DMS153 (cell line): ENCODE measurements at places on chromosomes 1 and 21.

DNA sequence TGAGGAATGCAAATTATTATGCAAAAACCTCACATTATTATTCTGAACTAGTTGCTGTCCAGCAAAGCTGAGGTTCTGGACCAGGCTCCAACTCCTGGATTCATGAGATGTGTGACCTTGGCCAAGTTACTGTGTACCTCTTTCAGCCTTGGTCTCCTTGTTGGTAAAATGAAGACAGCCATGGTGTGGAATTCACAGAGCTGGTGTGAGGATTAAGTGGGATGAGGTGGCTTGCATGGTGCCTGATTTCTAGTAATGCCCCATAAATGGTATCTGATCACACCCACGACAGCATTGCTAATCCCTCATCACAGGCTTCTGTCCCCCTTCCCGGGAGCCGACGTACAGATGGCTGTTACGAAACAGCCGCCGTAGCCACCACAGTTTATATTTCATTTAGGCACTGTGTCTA lies 59.6 kb downstream of the PGBD5 start:
- DNase-seq, result no peak

DNA sequence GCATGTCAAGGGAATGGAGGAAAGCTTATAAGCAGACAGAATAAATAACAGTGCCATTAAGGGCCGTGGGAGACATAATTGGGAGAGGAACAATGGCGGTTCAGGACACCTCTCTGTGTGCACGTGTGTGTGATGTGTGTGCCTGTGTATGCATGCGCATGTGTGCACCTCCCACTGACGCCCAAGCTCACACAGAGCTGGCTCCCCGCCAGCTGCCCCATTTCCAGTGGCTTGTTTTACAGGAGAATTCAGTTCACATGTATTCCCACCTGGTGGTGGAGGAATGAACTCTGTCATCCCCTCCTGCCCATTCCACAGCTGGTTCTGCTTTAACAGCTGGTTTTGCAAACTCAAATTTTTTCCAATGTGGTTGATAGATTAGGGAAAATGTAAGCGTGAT lies 262.2 kb downstream of the AJAP1 start:
- peak; percentile 23 for DNase-seq

DNA sequence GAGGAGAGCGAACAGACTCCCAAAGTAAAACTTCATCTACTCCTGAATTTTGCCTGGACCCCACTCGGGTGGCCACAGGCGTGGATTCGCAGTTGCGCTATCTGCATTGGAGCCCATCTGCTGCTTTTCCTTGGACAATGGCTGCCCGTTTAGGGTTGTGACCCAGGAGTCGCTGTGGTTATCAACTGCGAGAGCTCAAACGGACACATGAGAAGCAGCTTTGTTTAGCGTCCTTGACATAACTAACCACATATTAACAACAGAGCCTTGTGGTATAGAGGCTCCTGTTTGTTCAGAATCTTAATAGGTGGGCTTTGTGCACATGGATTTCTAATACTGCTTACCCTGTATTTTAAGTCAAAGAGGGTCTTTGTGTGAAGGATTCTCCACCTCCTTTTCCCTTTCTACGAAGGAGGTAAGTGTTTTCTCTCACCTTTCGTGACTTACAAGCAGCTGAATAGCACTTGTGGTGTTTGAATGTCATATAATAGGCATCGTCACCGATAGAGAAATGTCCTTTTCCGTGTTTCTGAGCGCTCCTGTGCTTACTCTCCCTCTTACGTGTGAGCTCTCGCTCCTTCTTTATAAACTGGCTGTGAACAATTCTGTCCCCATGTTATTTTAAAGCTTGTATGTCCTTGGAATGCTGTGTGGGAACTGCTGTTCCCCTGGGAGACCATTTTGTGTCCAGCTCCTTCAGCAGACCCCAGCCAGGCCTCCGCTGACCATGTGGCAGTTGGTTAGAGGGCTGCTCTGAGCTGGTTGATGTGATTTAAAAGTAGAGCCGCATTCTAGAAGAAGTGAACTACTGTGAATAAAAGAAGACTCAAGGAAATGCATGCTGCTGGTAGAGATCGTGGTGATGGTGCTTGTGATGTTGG lies 441.4 kb downstream of the RPS6KC1 start:
- no peak for DNase-seq

DNA sequence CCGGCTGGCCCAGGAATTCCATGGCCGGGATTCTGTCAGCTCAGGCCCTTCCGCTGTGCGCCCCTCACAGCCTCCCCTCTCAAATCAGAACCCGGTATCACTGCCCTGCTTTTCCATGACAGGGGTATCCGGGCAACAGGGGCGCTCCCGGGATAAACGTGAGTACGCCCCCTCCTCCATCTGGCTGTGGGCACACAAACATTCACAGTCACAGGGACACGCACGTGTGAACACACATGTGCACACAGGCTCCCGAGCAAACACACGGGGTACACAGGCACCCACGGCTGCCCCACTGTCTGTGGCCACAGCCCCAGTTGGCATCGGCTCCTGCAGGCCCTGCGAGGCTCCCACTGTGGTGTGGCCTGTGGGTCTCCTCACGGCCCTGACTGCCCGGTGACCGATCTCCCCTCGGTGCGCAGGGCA lies 16.7 kb downstream of the COL6A1 start:
- no peak for DNase-seq

- no peak for DNase-seq
These were observed 59.0 kb downstream of the SPATA46 start for GRCh38 chr1:162317621-162318020.

- DNase-seq, result no peak
These were observed 118.9 kb downstream of the KCNJ6 start for GRCh38 chr21:37797403-37797802.

GRCh38 chr1:29213055-29213454 lies 17.7 kb downstream of the MECR start:
- DNase-seq, result no peak

DNA sequence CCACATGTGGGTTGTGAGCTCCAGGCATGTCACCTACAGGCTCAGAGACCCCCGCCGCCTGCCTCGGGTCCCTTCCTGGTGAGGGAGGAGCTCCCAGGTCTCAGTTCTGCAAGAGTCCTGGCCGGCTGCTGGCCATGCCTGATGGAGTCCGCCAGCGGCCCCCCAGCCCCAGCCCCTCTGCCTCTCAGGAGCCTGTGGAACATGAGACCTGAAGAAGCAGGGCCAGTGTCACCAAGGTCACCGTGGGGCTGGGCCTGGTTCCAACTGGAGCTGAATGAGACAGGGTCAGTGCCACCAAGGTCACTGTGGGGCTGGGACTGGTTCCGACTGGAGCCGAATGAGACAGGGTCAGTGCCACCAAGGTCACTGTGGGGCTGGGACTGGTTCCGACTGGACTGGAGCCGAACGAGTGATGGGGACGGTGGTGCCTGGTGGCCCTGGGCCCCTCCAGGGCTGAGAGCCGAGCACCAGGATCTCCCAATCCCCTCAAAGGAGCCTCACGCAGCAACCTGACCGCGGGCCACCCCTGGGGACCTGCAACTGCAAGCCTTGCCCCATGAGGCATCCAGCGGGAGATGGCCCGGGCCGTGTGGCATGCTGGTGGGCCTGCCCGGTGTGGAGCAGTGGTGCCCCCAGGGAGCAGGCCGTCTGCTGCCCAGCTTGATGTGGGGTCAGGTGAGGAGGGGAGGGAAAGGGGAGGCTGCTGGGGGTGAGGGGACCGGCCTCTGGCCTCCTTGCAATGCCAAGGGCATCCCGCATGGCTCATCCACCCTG lies 14.5 kb upstream of the PTTG1IP start:
- no peak for DNase-seq
